GM03348 (cell line): ENCODE measurements at places on chromosomes 6 and 20.

DNA sequence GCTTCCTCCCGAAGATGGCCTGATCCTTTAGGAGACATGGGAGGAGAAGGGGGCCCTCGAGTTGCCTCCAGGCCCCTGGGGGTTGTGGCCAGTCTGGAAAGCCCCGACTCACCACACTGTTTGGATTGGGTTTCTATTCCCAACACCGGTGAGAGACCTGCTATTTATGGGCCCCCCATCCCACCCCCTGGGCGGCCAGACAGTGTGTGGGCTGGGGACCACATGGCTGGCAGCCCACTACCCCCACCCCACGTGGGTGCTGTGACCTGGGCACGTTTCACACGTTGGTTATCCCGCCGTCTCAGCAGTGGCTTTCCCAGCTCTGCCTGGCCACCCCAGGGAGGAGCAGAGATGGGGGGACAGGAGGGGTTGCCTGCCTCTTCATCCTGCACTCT lies 116.1 kb downstream of the VEGFA start:
- no peak for DNase-seq

DNA sequence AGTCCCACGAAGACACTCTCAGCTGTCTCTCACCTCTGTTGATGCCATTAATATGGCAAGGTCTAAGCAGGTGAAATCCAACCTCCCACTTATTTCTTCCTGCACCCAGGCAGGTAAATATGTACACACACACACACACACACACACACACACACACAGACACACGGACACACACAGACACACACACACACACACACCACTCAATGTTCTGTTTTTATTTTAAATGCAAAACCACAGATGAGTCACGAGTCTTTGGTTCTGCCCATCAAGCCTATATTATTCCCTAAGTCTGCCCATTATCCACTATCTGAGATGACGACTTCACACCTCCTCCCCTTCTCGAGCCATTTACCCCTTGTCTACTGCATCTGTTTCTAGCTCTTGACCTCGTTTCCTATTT lies 344.7 kb downstream of the CDH26 start:
- DNase-seq: no peak

- no peak for DNase-seq
These were observed 15.5 kb upstream of the HELZ2 start for GRCh38 chr20:63589261-63590217.

DNA sequence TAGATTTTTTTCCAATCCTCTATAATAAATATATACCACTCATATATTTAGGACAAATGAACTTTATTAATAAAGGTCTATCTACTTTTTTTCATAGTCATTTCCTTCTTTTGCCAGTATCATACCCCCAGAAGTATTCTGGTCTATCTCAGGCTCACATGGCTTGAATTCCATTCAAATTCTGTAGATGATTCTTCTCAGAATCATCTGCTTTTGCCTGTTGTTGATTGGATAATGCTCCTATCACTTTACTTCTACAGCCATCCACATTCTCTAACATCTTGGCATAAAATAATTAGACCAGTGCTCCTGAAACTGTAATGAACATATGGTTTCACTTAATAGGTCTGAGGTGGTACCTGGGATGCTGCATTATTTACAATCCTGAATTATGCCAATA lies 121.2 kb downstream of the GFRAL start:
- peak; percentile 7 for DNase-seq

DNA sequence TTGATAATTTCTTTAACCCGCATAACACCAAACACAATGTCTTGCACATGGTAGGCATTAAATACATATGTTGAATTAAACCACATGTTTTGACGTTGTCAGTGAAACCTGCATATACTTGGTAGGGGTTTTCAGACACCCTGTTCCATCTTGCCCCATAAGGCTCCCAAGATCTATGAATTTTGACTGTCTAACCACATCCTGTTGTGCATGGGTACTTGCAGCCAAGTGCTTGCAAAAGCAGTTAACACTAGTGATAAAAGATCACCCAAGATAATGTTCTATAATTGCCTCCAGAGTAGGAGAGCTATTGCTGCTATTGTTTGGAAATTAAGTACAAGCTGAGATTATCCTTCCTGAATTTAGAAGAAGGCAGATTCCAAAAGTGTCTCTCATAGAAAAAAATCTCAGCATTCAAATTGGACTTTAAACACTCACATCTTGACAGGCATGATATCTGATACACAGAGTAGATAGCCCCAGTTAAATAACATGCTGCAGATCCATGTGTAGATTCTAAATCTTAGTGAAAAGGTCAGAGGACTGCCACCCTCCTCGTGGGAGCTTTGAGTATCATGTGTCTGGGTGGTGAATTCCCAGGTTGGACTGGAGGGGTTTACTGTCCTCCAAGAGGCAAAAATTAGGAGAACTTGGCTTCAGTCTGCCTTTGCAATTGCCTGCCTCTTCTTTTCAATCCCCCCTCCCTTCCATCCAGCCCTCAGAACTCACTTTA lies 25.8 kb upstream of the CCN6 start:
- peak; percentile 17 for DNase-seq
